Left renal pelvis (tissue), 4 donors: ENCODE measurements at places on chromosomes 7 and 10.

- no peak for DNase-seq
Measured at GRCh38 chr7:1545417-1546246, 10.4 kb downstream of the TMEM184A start.

DNA sequence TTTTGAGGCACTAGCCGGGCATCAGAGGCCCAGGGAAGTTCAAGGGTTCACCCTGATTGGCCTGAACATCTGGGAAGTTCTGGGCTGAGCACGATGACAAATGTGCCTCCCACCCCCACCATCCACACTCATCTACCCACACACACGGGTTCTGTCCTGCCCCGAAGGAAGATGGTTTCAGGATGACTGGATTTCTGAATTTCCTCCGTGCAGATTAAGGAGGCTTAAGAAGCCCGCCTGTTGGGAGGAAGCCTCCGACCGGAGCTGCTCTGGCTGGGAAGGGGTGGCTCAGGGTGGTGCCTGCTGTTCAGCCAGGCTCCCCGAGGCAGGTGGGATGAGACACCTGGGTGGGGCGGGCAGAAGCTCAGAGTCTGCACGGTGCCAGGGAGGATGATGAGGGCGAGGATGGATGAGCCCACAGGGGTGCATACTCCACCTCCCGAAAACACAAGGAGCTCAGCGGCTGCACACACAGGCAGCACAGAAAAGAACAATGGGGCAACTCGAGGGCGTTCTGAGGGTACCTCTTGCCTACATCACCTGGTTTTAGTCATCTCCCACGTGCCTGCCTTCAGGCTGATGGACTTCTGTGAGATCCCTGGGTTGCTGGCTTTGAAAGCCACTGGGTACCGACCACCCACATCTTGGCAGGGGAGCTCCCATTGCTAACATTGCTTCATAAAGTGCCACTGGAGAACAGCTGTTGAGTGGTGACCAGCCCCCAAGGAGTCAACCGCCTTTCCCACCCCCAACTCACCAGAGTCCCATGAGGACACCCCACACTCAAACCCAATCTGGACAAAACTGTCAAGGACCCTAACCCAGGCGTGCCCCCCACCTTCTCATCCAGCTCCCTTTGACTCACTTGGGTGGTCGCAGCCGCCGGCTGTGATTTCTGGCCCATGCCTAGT is 41.2 kb downstream of the CALML3 start:
- DNase-seq, result no peak

DNA sequence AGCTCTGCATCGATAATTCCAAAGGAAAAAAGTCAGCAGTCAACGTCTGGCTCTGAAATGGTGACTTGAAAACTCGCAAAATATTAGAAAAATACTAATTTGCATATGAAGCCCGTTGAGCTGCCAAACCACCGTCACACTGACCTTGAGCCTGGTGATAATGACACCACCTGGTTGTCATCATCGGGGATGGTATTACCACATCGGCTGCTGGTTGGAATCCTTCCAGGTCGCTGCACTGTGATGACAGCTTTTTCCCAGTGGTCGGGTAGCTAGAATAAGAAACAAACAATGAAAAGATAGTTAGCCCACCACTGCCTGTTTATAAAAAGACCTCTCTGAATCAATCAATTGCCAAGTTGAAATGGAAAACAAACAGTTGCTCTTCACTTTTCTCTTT is 41.6 kb downstream of the LAMB1 start:
- no peak for DNase-seq

DNA sequence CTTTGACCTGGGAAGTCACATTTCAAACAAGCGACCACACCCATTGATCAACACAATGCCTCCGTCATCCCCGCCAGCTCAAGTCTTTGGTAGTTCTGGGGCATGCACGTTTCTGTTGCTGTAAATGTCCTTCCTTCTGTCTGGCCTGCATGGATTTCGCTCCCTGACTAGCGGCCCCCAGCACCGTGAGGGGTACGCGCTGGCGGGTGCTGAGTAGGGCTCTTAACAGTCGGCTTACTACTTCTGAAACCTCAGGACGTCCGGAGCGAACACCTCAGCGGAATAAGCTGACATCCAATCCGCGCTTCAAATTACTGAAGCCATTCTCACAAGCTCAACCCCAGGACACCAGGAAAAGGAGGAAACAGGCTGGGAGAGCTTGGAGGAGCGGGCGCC is 505 bp downstream of the NUDCD3 start:
- no peak for DNase-seq

DNA sequence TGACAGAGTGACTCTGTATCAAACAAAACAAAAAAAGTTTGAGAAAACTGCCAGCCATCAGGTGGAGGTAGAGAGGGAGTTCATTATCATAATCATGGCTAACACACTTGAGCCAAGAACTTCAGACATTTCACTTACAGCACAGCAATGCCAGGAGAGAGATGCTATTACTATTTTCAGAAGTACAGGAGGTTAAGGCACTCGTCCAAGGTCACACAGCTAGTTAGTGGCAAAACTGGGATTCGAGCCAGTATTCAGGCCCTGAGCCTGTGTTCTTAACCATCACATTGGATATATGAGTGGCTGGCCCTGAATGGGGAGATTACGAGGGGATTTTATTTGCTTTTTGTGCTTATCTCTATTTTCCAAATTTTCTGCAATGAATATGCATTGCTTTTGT is 24.8 kb upstream of the UNC5B start:
- no peak for DNase-seq

GRCh38 chr10:94315024-94315451 is 47.7 kb downstream of the NOC3L start:
- DNase-seq, result no peak

DNA sequence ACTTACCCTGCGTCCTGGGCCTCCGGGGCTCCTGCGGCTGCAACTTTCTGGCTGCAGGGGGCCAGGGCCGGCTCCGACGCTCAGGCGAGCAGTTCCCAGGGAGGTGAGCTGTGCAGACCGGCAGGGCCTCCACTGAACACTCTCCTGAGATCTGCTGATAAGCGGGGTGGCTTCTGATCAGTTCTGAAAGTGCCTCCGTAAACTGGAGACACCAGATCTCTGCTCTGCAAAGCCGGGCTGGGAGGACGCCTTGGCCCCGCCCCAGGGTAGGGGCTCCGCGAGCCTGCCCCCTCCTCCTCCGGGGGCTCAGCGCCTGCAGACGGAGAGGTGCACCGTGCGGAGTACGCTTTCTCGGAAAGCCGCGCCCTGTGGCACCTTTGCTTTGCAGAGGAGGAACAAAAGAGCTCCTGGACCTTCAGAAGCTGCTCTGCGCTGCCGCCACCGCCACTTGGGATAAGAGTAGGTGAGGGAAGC is 141.3 kb upstream of the VKORC1L1 start:
- DNase-seq, result no peak
